ENCODE measurements at places on chromosomes 1 and 21.
A peak's percentile ranks its signal among the peaks of the same experiment; 100 is the strongest.

DNA sequence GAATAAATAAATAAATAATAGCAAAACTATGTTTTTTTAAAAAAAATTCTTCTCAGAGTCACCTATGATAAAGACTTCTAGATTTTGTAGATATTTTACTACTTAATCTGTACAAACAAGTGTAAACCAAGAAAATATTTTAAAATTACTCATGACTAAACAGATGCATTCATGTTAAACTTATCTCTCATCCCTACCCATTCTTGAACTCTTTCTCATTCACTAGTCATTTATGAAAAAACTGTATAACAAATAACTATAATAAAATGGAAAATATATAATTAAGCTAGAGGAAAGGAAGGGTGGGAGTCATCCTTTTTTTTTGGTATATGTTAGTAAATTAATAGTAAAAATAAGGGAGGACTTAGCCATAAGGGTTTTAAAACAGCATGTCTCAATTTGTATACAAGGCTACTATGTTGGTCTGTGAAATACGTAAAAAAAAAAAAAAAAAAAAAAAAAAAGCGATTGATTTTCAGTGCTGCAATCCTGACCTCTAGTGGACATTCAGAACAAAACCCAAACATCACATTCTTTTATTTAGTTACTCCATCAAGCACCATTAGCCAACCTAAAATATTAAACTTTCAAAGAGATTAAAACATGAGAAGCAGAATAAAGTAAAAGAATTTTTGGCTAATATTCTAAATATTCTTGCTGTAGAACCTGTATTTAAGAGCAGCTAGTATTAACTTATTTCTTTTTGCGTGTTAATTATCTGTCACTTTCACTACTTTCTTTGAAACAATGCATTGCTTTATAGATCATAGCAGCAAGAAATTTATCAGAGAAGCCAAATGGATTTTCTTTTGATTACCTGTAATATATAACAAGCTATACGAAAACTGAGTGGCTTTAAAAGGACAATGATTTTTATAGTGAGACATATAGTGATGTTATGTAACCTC lies 255.8 kb upstream of the CACYBP start:
- peak; percentile 39 for DNase-seq

- DNase-seq = peak; percentile 74
These were observed 75.4 kb downstream of the DPT start for GRCh38 chr1:168653567-168653966.

- DNase-seq = no peak
These were observed 23.9 kb upstream of the B3GALT5 start for GRCh38 chr21:39588884-39589283.

DNA sequence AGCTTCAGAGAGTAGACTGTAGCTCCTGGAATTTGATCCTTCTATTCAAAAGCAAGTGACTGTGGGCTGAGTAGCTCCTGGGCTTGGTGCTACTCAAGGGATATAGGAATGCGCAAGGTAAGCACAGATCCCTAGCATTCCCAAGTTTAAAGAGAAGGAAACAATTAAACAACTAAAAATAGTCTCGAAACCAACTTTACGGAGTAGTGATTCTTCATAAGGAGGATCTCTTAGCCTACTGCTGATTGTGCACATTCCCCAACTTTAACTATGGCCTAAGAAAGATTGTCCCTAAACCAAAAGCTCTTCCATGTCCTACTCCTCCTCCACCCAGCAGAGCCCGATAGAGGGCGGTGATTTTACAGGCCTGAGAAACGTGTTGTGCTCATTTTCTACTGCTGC lies 226.5 kb upstream of the CAMK1G start:
- DNase-seq = no peak

DNA sequence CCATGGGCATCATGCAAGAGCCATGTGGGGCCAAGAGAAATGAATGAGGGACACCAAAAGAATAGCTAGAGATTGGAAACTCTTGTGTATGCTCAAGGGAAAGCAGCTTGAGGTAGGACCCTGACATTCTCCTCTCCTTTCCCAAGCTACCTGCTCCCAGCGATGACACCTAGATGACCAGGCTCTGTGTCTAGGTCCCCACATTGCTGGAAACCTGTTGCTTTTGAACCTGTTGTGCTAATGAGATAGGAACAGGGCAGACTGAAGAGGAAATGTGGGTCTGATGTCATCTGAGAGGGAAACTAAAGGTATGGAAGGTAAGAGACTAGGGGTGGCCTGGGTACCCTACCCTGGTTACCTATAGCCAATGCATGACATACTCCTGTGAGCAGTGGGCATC lies 1.8 kb downstream of the FMOD start:
- DNase-seq = no peak

GRCh38 chr1:237580726-237581125 lies 310.0 kb downstream of the ZP4 start:
- no peak for DNase-seq

GRCh38 chr1:34929497-34929852 lies at the start of gene DLGAP3:
Gene DLGAP3, minus strand, starts transcription at chr1:34929650. Its CDS starts 24,267 bp downstream, at chr1:34905383.
- no peak for DNase-seq

DNA sequence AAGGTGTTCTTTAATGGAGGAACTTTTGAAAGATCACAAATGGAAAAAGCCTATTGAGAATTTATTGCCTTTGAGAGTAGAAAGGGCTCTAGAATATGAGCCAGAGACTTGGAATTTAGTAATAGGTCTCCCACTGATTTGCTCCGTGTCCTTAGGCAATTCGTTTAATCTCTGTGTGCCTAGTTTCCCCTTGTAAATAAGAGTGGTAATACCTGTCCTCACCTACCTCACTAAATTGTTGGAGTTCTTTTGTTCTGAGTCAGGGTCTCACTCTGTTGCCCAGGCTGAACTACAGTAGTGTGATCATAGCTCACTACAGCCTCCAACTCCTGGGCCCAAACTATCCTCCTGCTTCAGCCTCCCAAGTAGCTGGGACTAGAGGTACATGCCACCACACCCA lies 15.0 kb upstream of the TEKT2 start:
- no peak for DNase-seq

DNA sequence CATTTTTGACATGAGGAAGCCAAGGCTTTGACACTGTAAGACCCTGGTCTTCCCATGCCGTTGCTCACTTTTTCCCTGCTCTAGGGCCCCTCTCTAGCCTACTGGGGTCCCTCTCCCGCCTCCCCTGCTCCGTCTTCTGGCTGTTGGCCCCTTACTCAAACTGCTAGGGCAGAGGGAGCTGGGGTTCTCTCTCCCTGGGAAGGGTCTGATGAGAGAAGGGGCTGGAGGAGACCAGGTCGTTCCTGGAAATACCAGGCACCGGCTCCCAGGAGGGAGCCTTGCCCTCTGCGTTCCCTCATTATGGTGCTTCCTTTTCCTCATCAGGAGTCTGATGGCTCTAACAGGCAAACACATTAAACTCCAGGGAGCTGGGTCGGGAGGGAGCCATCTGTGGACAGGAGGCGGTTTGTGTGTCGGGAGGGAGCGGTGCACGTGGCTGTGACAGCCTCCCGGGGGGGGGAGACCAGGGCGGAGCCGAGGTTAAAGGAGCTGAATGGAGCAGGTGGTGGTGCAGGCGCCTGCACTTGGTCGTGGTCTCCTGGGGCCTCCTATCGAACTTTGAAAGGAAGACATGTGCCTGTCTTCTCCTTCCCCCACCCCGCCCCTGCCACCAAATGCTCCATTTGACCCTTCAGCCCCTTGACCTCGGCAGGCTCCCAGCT lies 35.4 kb upstream of the LHX4 start:
- DNase-seq = no peak

Data from fibroblast of upper back skin (primary cell).